ENCODE measurements at places on chromosomes 1 and 21.

DNA sequence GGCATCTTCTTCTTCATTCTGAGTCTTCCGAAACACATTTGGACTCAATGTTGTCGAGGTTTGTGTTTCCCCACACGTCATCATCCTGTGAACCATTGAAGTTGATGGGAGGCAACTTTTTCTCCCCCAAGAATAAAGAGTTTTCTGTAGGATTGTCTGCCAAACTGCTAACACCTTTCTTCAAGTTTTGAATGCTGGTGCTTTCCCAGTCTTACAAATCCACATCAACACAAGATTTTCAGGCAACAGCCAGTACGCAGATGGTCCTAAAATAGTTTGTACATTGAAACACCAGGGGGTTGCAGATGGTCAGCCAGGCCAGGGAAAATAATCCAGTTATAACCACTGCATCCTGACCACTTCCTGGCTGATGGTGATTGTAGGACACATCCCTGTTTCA lies 187.9 kb downstream of the DISC1 start:
- DNase-seq: no peak

DNA sequence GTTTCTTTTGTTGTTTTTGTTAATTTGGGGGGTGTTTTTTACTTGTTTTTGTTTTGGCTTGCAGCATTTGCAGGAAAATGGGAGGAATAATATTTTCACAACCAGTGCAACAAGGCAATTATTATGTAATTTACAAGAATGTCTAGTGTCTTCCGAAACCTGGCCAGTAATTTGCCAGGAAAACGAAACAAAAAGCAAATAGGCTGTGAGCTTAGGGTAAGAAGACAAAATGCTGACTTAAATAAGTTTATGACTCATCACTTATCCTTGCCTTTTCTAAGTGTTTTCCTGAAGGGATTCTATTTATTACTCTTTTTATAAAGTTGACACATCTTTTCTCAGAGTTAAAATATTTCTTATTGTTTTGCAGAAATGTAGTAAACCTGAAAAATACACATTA lies 49.8 kb downstream of the KCNT2 start:
- no peak for DNase-seq

- DNase-seq: no peak
These were observed 216.3 kb downstream of the KCNH1 start for GRCh38 chr1:210917560-210918169.

DNA sequence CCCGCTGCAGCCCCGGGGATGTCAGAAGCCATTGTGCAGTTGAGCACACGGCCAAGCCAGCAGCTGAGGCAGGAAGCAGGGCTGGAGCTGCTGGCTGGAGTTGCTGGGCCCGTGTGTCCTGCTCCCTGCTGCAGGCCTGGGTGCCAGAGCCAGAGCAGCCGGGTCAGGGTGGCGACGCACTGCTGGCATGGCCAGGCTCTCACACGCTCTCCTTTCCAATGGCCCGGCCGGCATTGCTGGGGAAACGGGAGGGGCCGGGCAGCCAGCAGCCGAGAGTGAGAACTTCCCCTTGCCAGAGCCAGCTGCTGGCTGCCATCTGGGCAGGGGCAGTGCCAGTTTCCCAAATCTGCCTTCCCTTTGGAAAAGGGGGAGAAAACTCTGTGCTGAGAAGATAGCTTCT lies 82.4 kb upstream of the PROX1 start:
- no peak for DNase-seq

GRCh38 chr1:41072051-41072450 lies 50.5 kb upstream of the SLFNL1 start:
- no peak for DNase-seq

DNA sequence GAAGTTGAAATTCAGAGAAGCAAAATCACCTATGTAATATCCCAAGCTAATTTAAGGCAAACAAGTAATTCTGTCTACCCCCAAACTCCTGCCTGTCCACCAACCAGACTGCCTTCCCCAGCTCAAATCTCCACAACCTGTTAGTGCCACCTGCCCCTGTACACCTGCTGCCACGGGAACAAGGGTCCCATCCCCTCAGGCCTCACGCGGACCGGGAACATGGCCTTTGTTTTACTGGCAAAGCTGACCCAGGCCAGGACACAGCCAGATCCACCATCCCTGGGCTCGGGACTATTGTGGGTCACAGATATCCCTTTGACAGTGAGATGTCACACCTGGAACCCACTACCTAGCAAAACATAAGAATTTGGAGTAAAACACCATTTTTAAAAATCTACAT lies 139.3 kb upstream of the SGIP1 start:
- DNase-seq: no peak

GRCh38 chr21:42154237-42155044 lies 64.5 kb upstream of the ABCG1 start:
- DNase-seq: no peak

DNA sequence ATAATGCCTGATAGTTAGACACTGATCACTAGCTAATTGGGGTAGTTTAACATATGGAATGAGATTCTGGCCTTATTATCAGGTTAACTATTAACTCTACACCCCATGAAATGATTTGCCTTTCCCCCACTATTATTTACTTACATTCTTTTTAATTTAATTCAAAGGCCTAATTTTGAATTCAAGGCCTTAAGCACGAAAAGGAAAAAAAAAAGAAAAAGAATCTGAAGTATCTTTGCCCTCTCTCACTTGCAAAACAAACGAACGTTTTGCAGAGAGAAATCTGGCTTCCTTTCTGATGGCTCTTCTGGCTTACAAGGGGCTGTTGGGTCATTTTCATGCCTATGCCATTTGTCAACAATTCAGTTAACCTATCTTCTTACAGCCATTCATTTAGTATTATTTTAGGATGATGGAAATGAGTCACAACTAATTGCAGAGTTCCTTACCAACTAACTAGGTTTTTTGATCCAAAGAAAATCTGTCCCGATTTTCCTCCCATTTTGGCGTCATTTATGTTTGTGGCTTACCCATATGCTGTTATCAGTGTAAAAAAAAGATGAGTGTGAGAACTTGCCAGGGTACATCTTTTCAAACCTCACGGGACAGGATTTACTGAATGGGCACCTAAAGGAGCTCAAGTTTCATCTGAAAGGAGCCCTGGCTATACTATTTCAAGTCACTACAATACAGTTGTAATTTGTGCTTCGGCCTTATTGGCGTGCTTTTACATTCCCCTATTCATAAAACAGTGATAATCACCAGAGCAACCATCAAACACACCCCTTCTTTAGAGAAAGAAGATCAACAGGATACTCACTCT lies 1.9 kb upstream of the ERRFI1 start:
- DNase-seq: no peak

- no peak for DNase-seq
These were observed 93.1 kb downstream of the ADCY10 start for GRCh38 chr1:167820684-167821355.

DNA sequence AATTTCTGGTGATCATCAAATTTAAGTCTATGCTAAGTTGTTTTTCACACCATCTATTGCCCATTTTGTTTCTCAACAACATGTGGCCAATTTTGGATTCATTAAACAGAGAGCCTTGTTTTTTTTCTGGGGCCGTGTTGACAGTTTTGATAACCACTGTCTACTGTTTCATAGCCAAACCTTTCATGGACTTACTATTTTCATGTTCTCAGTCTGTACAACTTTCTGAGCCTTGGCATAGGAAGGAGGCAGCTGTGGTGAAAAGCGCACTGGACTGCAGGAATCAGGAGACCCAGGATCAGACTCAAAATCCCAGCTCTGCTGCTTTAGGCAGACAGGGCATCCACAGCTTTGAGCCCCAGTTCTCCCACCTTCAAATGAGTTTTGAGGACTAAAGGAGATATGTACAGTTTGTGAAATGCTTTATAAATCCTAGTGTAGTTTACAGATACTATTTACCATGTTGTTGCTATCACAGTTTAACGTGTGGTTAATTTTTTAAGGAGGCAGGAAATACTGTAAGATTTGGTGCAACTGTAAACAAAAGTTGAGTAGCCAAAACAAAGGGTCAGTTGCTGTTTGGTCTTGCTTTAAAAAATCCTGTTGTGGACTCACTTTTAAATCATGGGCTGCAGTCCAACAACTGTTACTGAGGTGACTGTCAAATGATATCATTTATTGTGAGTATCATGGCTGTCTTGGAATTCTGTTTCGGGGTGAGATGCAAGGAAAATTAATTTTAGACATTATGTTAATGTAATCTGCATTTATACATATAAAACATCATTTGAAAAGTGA lies 2.9 kb downstream of the MACO1 start:
- DNase-seq: no peak

- DNase-seq: no peak
These were observed 64.3 kb downstream of the ITGB3BP start for GRCh38 chr1:63458750-63459149.

DNA sequence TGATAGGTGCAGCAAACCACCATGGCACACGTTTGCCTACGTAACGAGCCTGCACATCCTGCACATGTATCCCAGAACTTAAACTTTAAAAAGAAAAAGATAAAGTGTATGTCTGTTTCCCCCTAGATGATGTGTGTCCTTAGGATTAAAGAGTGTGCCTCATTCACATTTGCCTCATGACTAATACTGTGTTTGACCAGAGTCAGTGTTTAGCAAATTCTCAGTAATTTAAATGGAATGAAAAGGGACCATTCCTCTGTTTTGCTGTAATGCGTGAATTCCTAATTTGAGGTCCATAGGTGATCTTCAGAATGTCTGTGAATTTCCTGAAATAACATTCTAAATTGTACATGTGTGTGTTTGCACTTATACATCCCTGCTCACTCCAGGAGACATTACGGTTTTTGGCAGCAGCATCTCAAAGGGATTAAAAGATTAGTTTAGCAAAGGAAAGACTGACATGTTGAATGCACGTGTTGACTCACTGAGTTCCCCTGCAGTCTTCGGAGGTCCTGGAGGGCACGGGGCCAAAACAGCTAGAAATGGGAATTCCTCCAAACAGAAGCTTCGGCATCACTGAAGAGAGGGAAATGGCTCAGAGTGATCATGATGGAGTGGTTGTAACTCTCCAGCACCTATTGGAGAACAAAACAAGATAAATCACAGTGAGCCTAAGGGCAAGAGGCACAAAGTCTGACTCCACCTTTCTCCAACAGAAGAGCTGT lies 19.1 kb upstream of the SLC35F3 start:
- DNase-seq: no peak

DNA sequence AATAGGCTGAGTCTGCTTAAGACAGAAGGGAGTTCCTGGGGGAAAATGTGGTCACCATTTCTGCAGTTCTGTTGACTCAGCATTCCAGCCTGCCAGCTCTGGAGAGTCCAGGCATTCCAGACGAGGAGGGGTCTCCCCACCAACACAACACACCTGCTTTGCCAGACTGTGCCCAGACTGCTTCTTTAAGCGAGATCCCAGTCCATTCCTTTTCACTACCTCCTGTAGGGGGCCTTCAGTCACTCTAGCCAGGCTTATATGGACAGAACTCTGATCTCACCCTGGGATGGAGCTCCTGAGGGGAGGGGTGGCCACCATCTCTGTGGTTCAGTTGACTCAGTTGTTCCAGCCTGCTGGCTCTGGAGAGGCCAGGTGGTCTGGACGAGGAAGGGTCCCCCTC lies 48.5 kb downstream of the UBE2U start:
- no peak for DNase-seq

DNA sequence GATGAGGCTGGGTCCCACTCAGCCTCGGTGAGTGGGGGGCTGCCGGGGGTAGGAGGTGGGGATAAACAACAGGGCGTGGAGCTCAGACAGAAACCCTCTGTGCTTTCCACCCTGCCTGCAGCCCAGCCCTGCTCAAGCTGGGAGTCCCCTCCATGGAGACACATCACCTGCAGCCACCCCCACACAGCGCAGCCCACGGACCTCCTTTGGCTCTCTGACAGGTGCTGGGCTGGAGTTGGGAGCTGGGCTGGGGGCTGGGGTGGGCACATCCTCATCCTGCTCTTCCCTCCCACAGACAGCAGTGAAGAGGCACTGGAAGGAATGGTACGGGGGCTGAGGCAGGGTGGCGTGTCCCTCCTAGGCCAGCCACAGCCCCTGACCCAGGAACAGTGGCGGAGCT lies 1.9 kb upstream of the CATSPER4 start:
- no peak for DNase-seq

- no peak for DNase-seq
These were observed 106.3 kb downstream of the HIVEP3 start for GRCh38 chr1:41812453-41812852.

DNA sequence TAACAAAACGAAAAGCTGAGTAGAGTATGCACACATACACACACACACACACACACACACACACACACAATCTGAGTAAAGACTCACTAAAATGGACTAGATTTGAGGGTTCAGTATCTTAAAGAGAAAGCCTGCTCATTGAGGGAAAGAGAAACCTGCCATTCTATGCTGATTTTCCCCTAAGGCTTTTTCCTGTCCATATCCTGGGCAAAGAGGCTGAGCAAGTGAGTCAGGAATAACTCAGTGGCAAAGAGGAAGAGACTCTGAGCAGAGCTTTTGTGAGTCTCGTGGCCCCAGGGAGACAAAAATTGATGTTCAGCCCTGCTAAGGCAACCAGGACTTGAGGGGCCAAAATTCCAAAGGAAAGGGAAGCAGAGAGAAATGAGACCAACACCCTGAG lies 37.3 kb upstream of the RUNX1 start:
- DNase-seq: no peak

GRCh38 chr1:230536641-230537155 lies 105.6 kb upstream of the COG2 start:
- DNase-seq: no peak

DNA sequence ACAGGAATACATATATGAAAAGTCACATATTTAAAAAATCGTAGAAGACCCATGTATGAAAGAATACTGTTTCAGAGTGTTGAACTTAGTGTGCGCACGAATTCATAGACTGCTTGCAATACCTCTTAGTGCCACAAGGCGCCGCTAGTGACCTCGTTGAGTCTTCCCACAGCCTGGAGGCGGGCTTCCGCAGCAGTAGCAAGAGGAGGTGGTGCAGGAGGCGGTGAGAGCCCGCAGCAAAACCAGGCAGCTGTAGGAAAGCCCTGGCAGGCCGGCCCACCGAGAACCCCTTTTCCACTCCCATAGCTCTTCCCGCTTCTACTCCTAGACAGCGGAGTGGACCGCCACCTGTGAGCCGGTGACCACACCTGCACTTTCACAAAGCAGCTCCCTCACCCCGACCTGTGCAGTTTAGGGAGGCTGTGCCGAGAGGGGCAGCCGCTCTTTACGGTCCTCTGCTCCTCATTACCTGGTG lies 23.5 kb downstream of the MTARC1 start:
- no peak for DNase-seq

DNA sequence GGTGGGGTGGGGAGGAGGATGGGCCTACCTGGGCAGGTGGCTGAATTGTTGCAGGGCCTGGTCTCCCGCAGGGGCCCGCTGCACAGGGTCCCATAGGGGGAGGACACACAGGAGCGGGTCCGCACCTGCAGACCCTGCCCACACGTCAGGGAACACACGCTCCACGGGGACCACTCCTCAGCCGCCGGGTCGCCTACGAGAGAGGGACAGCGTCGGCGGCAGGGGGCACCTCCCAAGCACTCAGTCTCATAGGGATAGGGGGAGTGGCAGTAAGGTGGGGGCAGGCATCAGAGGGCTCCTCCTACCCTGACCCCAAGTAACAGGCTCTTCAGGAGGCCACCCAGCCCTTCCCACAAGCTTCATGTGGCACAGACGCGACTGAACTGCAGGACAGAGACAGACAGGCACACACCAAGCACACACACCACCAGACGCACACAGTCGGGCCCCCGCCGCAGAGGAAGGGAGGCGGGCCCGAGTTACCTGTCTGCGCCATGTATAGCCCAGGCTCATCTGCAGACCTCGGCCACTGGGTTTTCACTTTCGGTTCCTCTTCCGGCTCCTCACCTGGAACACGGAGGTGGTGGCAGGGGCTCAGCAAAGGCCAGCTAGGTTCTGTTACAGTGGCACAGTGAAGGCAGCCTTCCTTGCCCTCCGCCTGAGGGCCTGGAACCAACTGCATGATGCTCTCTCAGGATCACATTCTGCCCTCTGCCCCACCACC lies 19.8 kb downstream of the ADGRB2 start:
- no peak for DNase-seq

- DNase-seq: no peak
These were observed 93.9 kb downstream of the KIF1B start for GRCh38 chr1:10304295-10304694.
